ENCODE measurements at places on chromosomes 1 and 21.

DNA sequence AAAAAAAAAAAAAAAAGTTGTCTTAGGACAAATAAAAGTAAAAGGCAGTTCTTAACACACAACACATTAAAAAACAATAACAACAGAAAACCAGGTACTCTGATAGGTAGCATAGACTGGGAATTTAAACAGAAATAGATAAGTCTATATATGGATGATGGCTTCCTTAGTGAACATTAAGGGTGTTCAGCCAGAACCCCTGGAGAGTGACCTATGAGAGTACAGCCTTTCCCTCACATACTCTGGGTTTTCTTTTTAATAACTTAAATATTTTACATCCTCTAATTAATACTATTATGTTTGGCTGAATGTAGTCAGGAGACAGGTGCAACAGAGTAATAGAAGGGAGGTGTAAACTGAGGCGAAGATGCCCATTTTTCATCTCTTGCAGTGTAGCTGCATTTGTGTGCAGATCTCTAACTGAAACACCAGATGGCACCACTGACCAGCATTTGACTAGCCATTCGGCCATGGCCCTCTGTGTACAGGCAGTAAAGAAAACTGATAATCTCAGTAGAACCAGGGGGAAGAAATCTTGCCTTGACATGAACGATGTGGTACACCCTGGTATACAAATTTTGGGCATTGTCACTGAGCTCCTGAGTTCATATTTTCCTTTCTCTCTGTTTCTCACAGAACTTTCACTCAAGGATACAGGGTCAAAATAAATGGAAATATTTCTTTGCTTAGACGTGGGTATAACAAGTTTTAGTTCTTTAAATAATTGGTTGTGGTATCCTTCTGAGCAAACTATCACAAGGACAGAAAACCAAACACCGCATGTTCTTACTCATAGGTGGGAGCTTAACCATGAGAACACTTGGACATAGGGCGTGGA, 7.6 kb downstream of the TTF2 start:
- DNase-seq, result no peak

- no peak for DNase-seq
Observed at GRCh38 chr1:35112668-35113067, 33.5 kb downstream of the ZMYM1 start.

DNA sequence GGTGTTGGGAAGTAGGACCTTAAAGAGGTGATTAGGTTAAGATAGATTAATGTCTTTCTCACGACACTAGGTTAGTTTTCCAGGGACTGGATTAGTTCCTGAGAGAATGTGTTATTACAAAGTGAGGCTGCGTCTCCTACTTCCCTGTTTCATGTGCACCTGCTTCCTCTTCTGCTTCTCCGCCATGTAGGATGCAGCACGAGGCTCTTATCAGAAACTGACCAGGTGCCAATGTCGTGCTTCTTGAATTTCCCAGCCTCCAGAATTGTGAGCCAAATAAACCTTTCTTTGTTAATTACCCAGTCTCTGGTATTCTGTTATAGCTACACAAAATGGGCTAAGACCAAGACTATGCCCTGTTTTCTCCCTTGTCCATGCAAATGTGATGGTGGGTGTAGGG, 152.2 kb upstream of the LMO4 start:
- no peak for DNase-seq

DNA sequence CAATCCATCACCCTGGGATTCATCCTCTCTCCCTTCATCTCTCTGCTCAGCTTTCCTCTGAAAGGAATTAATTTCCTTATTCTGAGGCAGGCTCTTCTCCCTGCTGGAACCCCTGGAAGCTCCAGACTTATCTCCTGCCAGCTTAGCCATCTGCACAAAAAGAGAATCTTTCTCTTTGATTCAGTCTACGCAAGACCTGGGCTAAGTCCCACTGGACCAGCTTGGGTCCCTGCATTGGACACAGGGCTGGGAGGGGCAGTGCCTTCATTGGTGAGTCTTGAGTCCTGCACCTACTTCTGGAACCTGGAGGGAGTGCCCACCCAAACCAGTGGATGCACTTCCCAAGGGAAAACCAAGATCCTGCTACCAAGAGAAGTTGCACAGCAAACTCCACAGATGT, 271.7 kb upstream of the CSF3R start:
- DNase-seq, result no peak

GRCh38 chr1:224744521-224744920, 128.4 kb downstream of the CNIH3 start:
- DNase-seq, result no peak

DNA sequence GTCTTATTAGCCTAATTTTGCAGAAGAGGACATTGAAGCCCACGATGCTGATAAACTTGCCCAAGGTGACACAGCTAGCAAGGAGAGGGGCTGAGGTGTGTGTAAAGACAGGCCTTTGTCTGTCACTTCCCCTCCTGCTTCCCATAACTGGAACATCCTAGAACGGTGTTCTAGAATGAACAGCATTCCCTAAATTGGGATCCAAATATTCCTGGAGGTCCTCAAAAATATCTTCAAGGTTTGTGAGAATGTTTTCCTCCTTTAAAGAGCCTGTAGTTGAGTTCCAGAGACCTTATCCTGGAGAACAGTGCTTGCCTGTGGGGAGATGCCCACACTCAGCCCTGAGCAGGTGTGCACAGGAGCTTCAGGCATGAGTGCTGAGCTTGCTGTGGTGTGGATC, 41.5 kb upstream of the SAMD13 start:
- DNase-seq, result no peak

GRCh38 chr1:6998267-6998666, 213.0 kb downstream of the CAMTA1 start:
- DNase-seq, result no peak

DNA sequence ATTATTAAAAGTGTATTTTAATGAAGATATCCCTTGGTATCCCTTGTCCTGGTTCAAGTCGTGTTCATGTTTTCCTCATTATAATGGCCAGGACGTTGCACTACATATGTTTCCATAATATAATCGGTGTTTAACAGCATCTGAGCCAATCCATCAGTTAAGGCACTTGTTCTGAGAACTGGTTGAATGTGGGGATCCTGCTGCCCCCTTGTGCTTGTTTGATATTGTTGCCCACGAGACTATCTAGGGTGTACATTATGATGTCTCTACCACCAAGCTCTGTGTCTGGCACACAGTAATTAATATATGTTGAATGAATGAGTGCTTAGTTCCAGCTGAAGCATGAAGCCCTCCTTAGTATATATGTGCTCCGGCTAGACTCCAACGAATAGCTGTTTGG, 193.0 kb downstream of the CACNA1E start:
- no peak for DNase-seq

DNA sequence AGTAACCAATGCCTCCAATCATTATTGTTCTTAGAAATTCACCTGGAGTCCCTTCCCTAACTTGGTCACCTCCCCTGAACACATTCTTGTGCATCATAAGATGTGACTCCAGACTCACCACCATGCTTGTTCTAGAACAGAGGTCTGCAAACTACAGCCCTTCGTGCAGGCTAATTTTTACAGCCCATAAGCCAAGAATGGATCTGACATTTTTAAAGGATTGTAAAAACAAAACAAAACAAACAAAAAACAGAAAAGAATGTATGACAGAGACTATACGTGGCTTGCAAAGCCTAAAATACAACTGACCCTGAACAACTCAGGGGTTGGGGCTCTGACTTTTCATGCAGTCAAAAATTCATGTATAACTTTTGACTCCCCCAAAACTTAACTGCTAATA, 6.2 kb upstream of the HIVEP3 start:
- DNase-seq, result no peak

GRCh38 chr1:211938561-211938997, 96.8 kb downstream of the INTS7 start:
- no peak for DNase-seq

DNA sequence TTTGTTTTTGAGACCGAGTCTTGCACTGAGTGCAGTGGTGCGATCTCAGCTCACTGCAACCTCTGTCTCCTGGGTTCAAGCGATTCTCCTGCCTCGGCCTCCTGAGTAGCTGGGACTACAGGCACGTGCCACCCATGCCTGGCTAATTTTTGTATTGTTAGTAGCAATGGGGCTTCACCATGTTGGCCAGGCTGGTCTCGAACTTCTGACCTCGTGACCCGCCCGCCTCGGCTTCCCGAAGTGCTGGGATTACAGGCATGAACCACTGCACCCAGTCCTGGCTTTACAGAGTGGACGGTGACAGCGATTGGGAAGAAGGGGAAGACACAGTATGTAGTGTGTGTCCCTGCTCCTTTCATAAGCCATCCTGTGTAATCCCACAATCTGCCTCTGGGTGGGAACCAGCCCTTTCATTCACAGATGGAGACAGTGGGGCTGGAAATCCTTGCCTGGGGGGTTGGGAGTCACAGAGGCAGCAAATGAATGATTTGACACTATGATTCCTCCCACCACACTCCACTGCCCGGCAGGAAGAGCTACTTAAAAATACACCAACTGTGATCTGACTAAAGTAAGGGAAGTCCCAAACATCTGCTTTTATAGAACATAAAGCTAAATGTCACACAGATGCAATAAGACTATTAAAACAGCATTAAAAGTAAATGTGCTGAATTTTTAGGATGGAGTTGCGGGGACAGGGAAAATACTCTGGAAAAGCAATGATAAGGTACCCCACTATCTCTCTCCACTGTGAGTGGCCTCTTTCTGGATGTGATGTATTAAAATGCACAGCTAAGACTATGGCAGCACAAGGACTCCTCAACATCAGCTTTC, 4.5 kb downstream of the PARP1 start:
- DNase-seq, result no peak

- no peak for DNase-seq
Observed at GRCh38 chr1:172775606-172776005, 116.7 kb downstream of the FASLG start.

DNA sequence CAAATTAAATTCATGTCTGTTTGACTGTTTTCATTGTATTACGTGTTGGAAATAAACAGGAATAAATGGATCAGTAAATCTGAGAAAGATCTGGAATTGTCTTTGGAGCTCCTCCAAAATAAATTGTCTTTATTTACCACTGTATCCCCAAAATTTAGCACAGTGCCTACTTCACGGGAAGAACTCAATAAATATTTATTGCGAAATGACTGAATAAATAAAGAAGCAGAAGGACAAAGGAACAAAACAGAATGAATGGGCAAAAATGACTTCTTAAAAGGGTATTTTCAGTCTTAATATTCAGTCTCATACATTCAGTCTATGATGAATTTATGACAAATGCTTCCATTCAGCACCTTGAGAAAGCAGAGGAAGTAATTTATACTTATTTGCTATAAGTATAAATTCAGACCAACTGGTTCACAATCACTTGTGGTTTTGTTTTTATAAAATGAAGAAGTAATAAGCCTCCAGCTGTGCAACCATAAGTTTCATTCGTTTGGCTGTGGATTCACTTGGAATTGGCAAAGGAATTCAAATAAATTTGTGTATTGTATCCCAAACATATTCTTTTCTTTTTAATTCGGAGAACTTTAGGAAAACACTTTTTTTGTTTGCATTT, 19.2 kb upstream of the PRKAA2 start:
- DNase-seq, result no peak

GRCh38 chr1:156121457-156121856, 6.9 kb downstream of the LMNA start:
- DNase-seq, result no peak

- DNase-seq, result no peak
Observed at GRCh38 chr1:111821121-111821745, 65.5 kb downstream of the DDX20 start.

DNA sequence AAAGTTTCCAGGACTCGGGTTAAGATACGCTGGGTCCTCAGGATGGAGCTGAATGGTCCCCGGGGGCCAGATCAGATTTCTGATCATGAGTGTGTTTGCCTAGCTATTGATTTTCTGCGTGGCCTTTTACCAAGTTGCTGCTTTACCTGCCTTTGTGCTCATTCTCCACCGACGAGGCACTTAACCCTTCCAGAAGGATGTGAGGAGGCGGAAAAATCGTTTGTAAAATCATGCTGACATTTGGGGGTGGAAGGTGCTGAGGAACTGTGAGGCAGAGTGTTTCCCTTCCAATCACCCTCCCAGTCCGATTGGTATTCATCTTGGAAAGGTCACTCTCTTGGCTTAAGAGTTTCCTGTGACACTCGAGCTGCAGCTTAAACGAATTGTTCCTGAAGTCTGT, 337.1 kb upstream of the KAZN start:
- no peak for DNase-seq

DNA sequence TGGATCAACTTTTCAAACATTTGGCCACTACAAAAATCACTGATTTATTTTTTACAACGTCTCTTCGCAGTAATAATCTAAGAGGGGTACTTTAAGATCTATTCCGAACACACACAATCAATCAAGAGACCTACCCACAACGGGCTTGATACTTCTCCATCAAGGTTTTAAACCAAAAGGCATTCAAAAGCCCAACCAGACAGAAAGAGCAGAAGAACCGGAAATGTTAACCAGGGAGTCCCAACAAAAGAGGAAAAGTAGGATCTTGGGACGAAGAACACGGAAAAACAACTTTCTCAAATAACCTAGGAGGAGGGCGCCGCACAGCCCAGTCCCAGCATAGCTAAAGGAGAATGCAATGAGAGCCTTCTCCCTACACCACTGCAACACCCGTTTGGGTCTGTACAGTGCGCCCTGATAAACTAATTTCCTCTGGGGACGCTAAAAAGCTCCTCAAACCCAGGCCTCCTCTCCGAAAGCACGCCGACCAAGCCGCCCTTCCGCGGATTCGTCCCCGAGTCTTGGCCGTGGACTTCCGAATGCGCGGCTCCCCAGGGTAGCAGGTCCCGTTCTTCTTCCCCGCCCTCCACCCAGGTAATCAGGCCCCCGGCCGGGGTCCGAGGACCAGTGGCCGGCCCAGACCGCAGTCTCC, 623 bp downstream of the RPL22 start:
- no peak for DNase-seq

DNA sequence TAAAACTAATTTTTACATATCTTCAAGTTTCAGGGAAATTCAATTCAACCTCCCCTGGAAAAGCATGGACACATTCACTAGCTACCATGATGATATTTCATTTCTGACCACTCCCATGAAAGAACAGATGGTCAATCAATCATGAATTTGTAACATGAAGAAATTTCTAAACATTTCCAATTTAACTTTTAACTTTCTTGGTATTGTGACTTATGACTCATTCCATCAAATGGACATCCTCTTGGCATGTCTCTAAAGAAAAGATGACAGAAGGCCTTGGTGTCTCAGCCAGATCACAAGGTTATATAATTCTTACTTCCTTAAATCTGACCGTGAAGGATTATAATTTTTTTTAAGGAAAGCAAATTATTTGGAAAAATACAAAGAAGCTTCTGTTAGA, 10.5 kb upstream of the MCOLN3 start:
- DNase-seq, result no peak

- DNase-seq, result no peak
Observed at GRCh38 chr1:70429219-70429618, 18.2 kb downstream of the CTH start.

- no peak for DNase-seq
Observed at GRCh38 chr1:29332204-29332603, 95.9 kb downstream of the PTPRU start.

DNA sequence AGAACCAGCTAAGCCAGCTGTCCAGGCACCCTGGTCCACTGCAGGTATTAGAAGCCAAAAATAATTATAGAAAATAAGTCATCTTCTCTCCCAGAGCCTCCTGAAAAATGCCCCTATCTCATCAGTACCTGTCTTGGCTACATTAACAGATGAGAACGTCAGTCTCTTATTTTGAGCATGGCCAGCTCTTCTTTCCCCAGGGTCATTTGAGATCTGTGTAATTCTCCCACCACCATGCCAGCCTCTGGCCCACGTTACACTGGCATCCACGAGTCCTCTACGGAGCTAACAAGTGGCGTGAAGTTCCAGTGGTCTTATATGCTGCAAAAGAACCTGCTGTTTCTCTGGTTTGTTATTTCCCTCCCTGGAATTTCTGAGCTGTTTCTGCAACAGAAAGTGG, 118.0 kb downstream of the ATP5PO start:
- DNase-seq, result no peak

- DNase-seq, result no peak
Observed at GRCh38 chr1:42646056-42646455, 12.2 kb upstream of the PPIH start.

Measured in DMS 273 treated with DMSO at 0.1 percent for 48 hours (cell line).